Mucosa of gallbladder (tissue), 1 donor: ENCODE measurements at places on chromosomes 16 and 17.
A peak's percentile ranks its signal among the peaks of the same experiment; 100 is the strongest.

DNA sequence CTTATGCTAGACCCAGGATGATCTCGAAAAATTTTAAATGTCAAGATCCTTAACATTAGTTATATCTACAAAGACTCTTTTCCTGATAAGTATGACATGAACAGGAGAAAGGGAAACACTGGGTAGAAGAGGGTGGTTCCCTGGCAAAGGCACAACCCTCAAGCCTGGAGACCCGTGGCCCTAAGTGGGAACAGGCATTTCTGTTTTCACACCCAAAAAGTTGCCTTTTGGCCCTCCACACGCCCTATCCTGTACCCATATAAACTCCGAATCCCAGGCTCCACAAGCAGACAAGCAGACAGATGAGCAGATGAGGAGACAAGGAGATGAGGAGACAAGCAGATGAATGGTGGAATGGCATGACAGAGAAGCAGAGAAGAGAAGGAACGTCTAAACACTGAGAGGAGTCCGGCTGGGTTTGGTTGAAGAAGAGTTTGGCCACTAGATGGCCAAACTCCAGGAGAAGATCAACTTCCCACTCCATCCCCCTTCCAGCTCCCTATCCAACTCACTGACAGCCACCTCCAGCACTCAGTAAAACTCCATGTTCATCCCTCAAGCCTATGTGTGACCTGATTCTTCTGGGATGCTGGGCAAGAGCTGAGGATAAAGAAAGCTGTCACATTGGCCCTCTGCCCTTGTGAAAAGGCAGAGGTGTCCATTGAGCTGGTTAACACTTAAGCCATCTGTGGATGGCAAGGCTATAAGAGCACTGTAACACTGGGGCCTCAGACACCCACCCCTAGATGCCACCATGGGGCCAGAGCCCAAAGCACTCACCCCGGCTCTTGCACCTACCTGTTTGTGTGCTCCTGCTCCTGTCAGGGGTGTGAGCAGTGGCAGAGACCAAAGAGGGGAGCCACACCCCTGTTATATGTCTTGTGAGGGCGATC lies 139.6 kb upstream of the FAM20A start:
- no peak for DNase-seq

- DNase-seq: no peak
These were observed 532 bp downstream of the ARRB2 start for GRCh38 chr17:4710693-4711634.

DNA sequence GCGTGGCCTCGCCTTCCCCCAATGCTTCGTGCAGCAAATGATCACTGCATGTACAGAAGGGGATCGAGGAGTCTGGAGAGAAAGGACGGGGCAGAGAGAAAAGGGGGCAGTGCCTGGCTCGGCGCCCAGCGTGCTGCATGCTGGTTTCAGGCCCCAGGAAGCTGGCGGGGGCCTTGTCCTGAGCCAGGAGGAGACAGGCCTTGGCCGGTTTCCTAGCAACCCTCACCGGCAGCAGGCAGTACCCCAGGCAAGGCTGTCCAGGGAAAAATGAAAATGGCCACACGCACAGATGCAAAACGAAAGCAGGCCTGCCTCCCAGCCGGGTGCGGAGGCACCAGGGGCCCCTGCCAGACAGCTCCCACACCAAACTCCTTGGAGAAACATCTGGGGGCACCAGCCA lies 126.3 kb downstream of the ZFHX3 start:
- peak; percentile 18 for DNase-seq

- no peak for DNase-seq
These were observed 289.4 kb upstream of the MYOCD start for GRCh38 chr17:12376276-12376675.

DNA sequence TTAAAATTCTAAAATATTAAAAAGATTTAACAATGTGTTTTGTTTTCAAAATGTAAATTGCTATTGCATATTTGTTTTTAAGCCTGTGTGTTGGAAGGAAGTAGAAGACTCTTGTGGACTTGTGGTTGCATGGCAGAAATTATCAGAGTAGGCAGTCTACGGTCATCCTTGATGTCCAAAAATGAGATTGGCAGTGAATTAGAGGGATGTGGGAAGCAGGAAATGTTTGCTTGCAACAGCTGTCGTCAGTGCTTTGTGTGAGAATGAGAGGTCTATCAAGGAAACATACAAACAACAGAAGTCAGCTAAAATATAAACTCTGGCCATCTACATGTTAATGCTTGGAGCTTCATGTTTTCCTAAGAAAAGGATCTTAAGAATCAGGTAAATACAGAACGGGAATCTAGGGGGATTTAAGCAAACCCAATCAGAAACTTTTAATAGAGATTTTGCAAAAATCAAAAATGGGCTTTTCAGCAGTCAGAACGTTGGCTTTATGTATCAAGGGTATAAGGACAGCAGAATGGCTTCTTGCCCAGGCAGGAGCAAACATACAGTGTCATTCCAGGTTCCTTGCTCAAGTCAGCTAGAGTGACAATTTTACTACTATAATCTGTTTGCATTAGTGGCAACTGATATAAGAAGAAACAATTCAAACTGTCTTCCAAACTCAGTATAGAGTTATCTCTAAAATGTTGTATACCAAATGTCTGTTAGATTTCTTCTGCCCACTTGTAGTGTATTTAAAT lies 196.7 kb downstream of the CYB561 start:
- no peak for DNase-seq

DNA sequence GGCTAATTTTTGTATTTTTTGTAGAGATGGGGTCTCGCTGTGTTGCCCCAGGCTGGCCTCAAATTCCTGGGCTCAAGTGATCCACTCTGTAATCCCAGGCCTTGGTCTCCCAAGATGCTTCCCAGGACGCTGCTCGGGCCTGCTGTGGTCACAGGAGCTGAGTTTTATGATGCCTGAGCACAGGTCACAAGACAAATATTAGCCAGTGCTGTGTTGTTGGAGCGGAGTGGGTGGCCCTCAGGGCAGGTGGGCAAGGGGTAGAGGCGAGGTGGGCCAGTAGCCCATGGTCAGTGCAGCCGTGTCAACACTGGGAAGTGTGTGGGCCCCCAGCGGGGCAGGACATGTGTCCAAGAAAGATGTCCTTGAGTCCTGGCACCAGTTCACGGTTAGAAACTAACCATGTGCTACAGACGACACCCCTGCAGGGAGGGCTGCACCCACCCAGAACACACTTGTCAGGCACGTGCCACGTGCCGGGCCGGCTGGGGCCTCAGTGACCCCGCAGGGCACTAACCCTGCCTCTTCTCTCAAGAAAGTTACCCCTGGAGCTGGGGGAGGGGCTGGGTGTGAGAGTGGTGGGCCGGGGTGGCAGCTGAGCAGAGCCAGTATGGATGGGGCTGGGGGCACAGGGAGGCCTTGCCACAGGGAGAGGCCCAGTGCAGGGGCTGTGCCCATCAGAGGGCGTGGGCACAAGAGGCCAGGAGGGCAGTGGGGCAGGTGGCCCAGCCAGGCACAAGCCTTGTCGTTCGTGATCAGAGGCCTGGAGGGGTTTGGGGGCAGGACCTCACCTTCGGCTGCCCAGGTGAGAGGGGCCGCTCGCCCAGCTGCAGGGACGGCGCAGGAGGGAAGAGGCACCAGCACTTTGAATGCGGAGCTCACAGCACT lies 103.1 kb upstream of the CHMP6 start:
- DNase-seq: no peak

DNA sequence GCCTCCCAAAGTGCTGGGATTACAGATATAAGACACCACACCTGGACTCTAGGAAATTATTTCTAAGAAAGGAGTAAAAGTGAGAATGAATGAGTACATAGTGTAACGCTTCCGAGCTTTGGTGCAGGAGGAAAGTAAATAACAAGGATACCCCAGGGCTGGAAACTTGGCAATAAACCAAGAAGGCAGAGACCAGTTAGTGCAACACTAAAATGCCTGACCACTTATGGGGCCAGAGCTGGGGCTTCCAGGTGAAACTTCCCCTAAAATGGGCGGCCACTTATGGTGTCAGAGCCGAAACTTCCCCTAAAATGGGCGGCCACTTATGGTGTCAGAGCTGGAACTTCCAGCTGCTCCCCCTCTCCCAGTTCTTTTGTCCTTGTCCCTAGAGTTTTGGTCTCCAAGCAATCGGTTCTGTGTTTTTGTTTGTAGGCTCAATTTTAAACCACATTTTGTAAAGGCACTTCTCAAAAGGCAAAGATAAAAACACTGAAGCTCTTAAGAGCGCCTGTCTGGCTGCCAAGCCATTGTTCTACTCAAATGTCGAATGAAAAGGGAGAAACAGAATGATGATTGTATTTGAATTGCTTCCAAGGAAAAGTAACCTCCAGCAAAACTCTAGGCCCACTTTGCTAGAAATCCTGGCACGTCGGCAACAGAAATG lies 63.9 kb downstream of the NXN start:
- no peak for DNase-seq

GRCh38 chr17:41539979-41540701 lies 12.0 kb upstream of the KRT19 start:
- no peak for DNase-seq

GRCh38 chr17:42678951-42679491 lies 2.2 kb upstream of the PLEKHH3 start:
- peak; percentile 36 for DNase-seq

GRCh38 chr16:14502256-14502875 lies 127.7 kb downstream of the PARN start:
- no peak for DNase-seq

DNA sequence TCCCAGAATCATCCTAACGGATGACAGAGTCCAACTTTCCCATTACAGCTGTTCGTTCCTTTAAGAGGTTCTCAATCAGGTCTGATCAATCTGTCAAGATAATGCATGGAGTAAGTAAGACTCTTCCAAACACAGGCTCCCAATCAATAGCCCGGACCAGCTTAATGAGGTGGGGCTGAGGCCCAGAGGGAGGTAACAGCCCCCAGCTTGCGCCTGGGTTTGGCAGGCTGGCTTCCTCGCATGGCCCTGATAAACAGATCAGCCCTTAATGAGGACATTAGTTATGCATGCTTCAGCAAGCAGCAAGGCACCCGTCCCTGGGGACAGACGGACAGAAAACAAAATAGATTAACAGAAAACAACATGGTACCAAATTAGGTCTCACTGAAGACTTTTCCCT lies 145.7 kb downstream of the ZFHX3 start:
- DNase-seq: no peak

- DNase-seq: no peak
These were observed 52.3 kb upstream of the RASL10B start for GRCh38 chr17:35679007-35679682.

- no peak for DNase-seq
These were observed 11.8 kb upstream of the PEMT start for GRCh38 chr17:17603178-17603894.

GRCh38 chr17:37220607-37220953 lies 155.2 kb upstream of the C17orf78 start:
- DNase-seq: no peak

DNA sequence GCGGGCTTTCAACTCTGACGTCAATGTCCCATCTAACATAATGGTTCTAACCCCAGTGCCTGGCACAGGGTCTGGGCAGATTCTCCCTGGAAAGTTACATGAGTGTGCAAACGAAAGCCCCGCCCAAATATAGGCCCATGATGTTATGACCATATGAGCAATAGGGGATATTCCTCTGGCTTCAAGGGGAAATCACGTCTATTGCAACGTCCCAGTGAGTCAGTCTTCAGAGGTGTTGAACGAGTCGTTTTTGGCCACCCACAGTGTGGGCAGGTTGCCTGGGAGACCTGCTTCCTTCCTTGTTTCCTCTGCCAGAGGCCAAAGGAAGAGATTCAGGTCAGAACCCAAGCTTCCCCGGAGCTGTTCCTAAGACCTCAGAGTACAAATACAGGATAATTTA lies 30.3 kb downstream of the PIK3R5 start:
- DNase-seq: no peak

- no peak for DNase-seq
These were observed 401.2 kb downstream of the SEC14L1 start for GRCh38 chr17:77542011-77542410.

DNA sequence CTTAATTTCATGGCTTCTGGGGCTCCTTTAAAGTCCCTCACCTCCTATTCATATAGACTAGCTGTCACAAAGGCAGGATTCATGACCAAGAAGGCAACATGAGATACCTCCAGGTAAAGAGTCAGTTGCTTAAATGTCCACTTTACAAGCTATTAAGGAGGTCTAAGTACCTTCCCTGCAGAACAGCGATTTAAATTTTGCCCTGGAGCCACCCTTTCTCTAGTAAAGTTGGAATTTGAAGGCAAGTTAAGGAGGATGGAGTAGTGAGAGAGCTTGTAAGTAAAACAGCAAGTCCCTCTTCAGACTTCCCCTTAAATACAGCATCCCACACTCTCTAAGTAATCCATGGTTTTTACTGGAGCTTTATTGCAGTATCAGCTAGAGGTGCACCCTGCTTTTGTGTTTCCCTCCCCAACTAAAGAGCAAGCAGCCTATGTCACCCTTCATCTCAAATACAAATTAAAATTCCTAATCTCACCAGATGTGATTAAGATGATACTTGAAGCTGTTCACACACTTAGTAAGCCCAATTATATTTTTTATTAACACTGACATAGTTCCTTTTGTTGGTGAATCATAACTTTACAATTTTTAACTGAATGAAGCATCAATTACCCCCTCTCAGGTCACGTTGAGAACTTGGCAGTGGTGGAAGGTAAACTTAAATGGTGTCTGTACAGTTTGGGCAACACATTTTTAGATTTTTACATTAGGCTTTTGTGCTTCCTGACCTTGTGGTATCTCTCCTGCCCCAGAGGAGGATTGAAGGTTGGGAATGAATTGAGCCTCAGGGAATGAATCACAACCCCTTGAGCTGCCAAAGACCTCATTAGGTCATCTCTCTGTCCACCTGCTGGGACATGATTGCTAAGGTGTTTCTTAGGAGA lies 108.9 kb downstream of the TANGO6 start:
- no peak for DNase-seq

DNA sequence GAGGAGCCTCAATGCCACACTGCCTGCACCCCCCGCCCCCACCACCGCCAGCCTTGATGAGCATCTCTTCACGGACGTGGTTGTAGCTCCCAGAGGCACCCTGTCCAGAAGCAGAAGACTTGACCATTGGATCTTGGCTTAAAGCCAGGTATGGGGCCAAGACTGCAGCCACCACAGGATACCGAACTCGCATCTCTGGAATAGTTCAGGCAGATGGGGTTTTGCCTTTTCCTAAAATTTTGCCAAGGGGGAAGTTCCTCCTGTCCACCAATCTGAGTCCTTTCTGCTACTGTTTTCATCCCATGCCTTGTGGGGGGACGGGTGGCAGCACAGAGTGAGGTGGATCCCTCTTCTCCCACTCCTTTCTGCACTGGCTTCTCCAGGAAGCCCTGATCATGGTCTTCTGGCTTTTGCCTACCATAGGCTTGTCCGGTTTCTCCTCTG lies 939 bp downstream of the CORO6 start:
- DNase-seq: no peak
